T-helper 2 cell (primary cell): ENCODE measurements at places on chromosomes 6 and 20.

- no peak for DNase-seq
Measured at GRCh38 chr6:45718131-45718530, 297.5 kb downstream of the CLIC5 start.

GRCh38 chr6:136895901-136896300 is 26.2 kb upstream of the SLC35D3 start:
- DNase-seq, result no peak

DNA sequence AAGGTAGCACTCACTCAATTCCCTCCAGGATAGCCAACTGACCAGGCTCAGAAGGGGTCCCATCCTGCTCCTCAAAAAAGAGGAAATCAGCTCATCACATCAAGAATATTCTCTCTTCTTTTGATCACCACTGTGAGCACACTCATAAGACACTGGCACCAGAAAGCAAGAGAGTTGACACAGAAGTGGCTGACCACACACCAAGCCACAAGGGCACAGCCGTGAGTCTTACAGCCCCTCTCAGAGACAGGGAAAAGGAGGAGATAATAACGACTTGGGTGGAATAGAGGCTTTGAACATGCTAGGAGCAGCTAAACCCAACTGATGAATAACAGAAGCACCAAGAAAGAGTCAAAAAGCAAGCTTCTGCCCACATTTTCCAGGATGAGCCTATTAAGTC is 249.1 kb upstream of the PREP start:
- no peak for DNase-seq

GRCh38 chr6:113623129-113623528 is 234.0 kb upstream of the MARCKS start:
- DNase-seq, result no peak

GRCh38 chr6:34638834-34639736 is 57.5 kb downstream of the ILRUN start:
- DNase-seq, result no peak

- DNase-seq, result no peak
Measured at GRCh38 chr6:28277746-28278145, 3.6 kb upstream of the PGBD1 start.

DNA sequence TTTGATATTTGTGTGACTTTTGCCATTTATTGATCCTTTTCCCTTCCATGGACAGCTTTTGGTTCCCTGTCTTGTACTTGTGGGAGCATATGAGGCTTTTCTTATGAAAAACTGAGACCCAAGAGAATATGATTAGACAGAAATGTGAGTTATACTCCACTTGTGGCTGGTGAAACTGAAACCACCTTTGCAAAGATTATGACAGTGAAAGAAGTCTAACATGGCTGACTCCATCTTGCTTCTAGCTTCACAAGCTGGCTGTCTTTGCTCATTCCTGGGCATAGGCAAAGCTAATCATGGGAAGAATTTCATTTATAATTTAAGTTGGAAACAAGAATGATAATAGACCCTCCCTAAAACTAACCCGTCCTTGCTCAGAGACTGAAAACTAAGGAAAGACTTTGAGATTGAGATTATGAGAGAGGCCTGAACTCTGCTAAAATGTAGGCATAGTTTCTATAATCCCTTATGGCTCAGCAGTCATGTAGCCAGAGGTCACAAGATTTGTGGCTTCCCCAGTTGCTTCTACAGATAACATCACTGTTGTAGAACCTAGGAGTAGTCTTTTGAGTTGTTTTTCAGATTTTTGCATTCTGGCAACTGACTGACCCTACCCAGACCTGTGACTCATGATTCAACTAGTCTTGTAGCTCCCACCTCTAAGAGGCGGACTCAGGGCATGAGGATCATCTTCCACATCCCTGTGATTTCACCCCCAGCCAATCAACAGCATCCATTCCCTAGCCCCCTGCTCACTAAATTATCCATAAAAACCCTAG is 50.9 kb upstream of the CD2AP start:
- no peak for DNase-seq

DNA sequence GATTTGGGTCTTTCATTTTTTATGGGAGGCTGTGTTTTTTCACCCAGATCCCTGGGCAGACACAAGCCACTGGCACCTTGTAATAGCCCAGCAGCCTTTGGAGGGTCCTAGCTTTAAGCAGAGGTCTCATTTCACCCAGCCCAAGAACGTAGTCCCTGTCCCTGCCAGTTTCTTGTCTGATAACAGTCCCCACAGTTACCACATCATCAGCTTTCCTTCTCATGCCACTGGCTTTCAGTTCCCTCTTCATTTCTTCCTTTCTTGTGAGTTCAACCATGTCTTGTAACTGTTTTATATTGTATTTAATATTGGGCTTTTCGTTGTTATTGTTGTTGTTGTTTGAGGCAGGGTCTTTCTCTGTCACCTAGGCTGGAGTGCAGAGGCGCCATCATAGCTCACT is 10.6 kb downstream of the PNPLA1 start:
- DNase-seq, result no peak

DNA sequence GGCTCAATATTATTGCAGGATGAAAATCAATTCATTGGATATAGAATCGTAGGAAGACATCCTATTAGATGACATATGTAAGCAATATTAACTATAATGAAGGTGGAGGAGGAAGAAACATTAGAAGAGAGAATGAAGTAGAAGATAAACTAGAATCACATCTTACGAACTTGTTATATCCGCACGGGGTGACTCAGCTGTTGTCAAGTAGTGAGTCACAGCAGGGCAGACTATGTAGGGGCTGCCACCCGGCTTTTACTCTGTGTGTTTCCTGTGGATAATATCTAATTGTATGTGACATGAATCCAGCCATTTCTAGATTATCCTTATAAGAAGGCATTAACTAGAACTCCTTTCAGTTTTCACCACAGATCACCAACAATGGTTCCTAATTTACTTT is 520.2 kb downstream of the DOK5 start:
- DNase-seq, result no peak

GRCh38 chr6:119276211-119276610 is 73.3 kb downstream of the MAN1A1 start:
- DNase-seq, result no peak
